Activated T-helper 1 cell treated with anti-CD3 and anti-CD28 coated beads, Interleukin-12 subunit alpha, Interleukin-12 subunit beta, Interleukin-2, Interleukin-4 antibody, amounts not matched to agents 30 ng/mL and 10 ng/mL and 1 ng/mL, durations not matched to agents 14 hours and 24 hours and 36 hours (primary cell): ENCODE measurements at places on chromosomes 16 and 17.

- DNase-seq: no peak
Observed at GRCh38 chr16:64469906-64470702, 651.8 kb downstream of the CDH11 start.

DNA sequence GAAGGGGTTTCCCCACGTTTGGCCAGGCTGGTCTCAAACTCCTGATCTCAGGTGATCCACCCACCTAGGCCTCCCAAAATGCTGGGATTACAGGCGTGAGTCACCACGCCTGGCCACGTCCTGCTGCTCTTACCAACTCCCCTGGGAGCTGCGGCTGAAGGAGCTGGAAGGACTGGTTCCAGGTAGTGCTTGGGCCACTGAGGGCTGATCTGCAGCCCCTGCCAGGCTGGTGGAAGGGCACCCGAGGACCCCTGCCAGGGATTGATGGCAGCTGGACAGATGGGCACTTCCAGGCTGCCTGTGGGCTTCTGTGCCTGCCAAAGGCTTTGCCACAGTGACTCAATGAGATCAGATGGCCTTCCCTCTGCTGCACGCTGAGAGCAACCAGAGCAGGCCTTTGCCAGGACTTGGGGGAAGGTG is 2.3 kb downstream of the OXLD1 start:
- no peak for DNase-seq

- DNase-seq: peak; percentile 28
Observed at GRCh38 chr17:8223356-8224126, 13.2 kb upstream of the AURKB start.

DNA sequence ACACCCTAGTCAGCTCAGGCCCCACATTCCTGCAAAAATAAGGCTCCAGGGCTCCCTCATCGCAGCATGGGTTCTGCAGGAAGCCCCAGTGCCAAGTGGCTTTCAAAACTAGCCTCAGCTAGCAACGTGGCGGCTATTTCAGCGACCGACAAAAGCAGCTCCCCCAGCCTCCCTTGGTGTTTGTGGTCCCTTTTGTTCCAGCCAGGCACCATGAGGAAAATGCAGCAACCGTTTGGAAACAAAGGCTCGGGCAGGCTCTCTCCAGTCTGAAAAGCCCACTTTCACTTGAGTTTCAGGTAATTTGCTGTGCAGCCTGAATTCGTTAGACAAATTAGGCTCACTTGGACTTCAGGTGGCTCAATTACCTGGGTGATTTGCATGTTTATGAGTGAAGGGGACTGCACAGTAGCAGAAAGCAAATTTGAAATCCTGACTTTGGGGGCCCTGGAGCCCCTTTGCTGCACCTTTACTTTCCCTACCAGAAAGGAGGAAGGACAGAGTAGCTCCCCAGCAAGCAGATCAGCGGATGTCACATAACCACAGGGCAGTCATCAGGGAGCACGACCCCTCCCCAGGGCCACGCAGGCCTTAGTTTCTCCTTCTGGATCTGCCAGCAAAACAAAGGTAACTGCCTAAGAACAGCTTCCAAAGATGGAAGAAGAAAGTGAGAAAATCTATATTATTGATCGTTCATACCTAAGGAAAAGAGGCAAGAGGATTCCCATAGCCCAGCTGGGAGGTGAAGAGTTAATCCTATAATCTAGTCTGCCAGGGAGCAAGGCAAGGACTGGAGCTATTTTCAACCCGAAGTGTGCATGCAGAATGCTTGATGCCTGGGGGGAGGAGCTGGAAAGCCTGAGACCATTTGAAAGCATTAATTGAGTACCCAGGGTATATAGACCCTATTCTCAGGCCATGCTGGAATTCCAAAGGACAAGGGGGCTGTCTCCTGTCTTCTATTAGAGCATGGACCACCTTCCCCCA is 143.1 kb upstream of the SDK2 start:
- no peak for DNase-seq

GRCh38 chr17:78053777-78054468 is 74.6 kb downstream of the TMC6 start:
- DNase-seq: no peak

GRCh38 chr17:76538281-76538931 is 897 bp upstream of the CYGB start:
- no peak for DNase-seq

DNA sequence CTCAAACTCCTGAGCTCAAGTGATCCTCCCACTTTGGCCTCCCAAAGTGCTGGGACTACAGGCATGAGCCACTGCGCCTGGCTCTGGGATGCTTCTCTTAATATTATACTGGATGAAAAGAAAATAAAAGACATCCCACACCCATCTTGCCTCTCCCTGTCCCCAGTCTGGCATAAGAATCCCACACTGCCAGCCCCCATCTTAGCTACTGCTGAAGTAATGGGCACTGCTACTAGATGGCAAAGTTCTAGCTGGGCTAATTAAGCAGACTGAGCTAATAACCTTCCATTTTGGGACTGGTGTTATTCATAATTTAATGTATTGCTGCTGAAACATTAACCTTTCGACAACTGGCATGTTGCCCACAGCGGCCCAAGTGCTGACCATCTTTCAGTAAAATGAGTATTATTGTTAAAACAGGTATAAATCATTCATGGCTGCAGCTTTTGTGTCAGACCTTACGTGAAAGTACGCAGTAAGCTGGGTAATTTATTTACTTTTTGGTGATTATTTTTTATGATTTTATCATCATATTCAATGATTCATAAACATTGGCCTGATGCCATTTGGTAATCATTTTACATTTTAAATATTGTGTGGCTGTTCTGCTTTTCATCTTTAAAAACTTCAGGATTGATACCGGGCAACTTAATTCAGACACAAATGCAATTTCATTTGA is 47.4 kb upstream of the ZFHX3 start:
- DNase-seq: no peak

- DNase-seq: no peak
Observed at GRCh38 chr16:67022531-67023214, 6.3 kb upstream of the CBFB start.

GRCh38 chr16:20614186-20615141 is 38.3 kb upstream of the ACSM2B start:
- no peak for DNase-seq

DNA sequence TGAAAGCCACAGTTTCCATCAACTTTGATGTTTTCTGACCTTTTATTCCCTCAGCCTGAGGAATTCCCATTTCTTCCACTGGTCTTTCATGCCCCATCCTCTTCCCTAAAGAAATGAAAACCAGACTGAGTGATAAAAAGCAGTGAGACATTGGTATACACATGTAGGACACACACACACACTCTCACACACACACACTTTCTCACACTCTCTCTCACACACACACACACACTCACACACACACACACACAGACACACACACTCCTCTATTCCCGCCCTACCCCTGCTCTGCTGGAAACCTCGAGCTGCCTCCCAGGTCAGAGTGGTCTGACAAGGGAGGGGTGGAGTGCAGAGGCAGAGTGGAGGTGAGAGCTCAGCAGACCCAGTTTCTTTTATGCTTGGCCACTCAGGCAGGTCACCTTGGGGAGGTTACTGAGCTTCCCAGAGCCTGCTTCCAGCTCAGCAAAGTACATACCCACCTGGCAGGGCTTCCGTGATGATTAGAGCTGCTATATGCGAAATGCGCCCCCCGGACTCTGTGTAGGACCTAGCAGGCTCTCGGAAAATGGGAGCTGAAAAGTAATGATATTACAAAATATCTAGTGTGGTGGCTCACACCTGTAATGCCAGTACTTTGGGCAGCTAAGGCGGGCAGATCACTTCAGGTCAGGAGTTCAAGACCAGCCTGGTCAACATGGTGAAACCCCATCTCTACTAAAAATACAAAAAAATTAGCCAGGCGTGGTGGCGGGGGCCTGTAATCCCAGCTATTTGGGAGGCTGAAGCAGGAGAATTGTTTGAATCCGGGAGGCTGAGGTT is 30.7 kb downstream of the CCR7 start:
- DNase-seq: no peak

DNA sequence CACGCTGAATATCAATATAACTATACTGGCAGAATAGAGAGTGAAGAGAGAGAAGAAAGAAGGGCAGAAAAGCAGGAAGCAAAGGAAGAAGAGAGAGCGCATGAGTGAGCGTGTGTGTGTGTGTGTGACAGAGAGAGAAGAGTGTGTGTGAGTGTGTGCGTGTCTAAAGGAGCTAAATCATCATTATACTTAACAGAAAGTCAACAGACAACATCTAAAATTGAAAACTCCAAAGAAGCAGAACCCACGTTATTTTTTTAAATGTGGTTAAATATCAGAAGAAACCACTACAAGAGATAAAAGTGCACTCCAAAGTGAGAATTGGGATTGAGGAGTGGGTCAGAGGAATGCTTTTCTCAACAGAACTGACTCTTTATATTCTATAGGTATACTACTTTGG is 77.2 kb downstream of the BRIP1 start:
- DNase-seq: no peak

DNA sequence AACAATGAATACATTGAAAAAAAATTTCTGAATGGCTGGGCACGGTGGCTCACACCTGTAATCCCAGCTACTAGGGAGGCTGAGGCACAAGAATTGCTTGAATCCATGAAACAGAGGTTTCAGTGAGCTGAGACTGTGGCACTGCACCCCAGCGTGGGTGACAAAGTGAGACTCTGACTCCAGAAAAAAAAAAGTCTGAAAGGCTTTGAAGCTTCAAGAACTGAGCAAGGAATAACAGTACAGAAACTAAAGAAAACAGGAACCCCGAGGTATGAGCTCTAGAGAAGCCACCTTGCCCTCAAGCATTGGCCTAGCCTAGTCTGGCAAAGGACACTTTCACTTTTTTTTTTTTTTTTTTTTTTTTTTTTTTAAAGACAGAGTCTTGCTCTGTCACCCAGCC is 45.0 kb downstream of the TEX2 start:
- no peak for DNase-seq

- no peak for DNase-seq
Observed at GRCh38 chr16:89934611-89935553, 11.7 kb downstream of the TUBB3 start.

DNA sequence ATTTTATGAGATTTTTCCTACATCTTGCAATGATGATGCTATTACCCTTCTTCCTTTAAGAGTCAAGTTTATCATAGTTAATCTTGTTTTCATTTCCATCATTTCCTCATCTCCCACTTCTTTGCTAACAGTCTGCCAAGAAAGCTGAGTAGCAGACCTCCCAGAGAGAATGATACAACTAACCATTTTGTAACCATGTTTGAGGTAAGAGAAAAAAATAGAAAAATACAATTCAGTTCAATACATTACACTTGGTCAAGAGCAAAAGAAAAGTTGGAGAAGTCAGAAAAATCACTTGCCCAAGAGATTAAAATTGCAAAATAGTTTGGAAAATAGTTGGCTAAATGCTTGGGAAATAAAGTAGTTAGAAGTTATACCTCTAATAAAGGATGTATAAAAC is 154.4 kb downstream of the ABCA8 start:
- no peak for DNase-seq

DNA sequence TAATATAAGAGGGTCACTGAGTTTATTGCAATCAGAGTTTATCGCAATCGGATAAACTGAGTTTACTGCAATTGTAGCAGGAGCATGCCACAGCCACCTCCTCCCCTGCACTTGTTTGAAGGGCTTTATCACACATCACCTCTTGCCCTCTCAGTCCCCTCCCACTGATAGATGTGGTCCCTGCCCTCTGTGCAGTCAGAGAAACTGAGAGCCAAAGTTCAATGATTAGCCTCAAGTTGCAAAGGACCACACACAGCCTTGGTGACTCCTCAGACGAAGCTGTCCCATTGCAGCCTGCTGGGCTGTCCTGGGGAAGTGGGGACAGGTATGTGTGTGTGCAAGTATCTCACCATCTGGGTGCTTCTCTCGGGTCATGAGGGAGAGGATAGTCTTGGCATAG is 13.6 kb downstream of the ACLY start:
- no peak for DNase-seq

GRCh38 chr17:36856903-36857381 is 80.3 kb upstream of the LHX1 start:
- DNase-seq: no peak

GRCh38 chr16:51807551-51807950 is 656.5 kb upstream of the SALL1 start:
- DNase-seq: no peak

- no peak for DNase-seq
Observed at GRCh38 chr16:89422527-89422904, 67.8 kb downstream of the ANKRD11 start.

- DNase-seq: no peak
Observed at GRCh38 chr17:73733517-73733916, 89.3 kb upstream of the SDK2 start.

- no peak for DNase-seq
Observed at GRCh38 chr16:89350701-89351380, 133.3 kb downstream of the ZNF778 start.

DNA sequence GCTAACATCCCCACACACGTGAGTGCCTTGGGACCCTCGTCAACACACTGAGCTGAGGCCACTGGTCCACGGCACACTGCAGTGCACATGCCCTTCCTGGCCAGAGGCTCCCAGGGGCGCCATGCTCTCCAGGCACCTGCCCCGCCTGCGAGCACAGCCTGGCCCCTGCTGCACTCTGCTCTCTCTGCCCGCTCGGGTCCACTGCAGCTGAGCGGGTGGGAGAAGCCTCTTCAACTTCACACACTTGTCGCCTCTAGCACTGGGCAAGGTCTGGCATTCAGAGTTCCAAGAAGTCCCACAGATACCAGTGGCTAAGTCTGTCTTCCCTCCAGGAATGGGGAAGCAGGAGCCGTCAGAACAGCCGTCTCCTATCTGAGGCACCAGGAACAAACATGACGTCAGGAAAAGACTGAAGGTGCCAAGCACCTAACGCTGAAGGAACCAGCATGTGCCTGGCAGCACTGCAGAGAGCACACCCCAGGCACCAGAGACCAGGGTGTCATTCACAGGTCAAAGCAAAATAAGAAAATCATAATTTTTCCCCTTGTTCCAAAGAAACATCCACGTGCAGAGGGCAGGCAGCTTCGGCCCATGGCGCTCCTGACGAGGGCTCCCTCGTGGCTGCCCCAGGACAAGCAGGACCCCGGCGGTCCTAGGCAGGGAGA is 82.9 kb downstream of the ZNF778 start:
- no peak for DNase-seq

DNA sequence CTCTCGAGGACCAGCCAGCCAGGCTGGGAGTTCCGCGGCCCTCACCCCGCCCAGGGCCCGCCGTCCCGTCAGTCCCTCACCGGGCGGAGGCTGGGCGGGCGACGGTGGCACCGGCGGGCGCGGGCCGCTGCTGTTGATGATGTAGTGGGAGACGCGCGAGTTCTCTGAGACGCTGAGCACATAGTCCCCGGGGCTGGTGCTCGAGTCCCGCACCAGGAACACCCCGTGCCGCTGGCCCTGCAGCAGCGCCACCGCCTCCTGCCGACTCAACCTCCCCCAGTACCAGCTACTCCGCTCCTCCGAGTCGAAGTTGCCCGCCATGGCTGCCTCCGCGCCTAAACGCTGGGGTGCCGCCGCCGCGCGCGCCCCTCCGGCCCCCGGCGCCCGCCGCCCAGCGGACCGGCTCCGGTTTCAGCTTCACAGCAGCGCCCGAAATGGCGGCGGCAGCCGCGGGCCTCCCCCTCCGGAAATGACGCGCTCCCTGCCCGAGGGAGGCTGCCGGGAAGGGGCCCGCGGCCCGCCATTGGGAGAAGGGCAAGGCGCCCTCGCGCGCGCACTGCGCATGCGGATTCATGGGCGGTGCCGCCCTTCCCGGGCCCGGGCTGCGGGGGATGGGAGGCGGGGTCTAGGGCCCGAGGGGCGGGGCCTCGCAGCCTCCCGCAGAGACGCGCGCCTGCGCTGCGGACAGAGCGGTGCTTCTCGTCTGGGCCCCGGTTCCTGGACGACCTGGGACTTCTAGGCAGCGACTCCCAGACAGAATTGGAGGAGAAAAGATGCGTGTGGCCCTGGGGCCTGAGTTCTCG is at the start of gene CRK:
TSS of gene CRK (minus strand) at position 436 of the 803 bp plus-strand sequence. CDS start at position 321, 115 bp downstream.
- peak; percentile 99 for DNase-seq

GRCh38 chr16:55698331-55698730 is 42.5 kb downstream of the SLC6A2 start:
- no peak for DNase-seq

GRCh38 chr17:45060382-45060796 is 728 bp upstream of the NMT1 start:
- no peak for DNase-seq
